Neuronal stem cell (in vitro differentiated cells): ENCODE measurements at places on chromosomes 6 and 20.

GRCh38 chr20:39839399-39840119 is 849.5 kb downstream of the MAFB start:
- no peak for DNase-seq

DNA sequence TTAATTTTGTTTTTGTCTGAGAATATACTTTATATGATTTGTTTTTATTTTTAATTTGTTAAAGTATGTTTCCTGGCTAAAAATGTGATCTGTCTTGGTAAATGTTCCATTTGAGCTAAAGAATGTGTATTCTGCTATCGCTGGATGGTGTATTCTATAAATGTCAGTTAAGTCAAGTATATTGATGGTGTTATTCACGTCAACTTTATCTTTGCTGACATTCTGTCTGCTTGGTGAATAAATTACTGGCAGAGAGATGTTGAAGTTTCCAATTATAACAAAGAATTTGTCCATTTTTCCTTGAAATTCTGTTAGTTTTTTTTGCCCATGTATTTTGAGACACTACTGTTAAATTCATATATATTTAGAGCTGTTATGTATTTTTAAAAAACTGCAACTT is 1131.8 kb upstream of the GJE1 start:
- no peak for DNase-seq

DNA sequence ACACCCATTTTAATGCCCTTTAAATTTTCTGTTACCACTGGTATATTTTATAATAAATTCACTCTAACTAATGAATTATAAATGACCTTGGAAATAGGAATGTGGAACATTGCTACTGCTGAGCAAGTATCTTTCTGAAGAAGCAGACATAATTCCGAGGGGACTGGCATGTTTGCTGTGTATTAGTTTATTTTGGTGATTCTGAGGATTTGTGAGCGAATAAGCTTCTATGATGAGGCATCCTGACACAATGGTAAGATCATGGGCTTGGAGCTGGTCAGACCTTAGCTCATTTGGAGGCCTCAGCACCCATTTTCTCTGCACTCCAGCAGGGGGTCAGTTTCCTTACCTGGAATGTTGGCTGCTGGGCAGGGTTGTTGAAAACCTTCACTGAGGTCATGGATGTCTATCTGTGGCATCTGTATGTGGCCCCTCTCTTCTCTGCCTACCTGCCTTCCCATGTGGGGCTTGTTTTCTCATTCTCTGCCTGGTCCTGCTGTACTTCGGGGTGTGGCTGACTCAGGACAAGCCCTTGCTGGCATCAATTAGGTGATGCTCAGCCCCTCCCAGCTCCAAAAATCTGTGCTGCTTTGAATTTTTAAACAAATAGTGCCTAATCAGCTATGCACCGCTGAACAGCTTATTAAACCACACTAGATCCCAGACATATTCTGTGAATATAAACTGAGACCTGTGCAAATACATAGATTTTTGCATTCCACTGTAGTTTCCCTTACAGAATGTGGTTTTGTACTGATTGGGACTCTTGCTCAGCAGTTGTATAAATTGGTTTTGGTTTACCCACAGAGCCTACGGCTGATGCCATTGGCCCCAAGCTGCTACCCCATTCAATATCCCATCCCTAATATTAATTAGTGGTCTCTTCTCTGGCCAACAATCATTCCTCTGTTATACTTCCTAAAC is 10.7 kb downstream of the ARID1B start:
- no peak for DNase-seq

- no peak for DNase-seq
Observed at GRCh38 chr6:153538491-153538890, 407.4 kb upstream of the RGS17 start.

- no peak for DNase-seq
Observed at GRCh38 chr6:37867756-37868446, 48.4 kb downstream of the ZFAND3 start.

- no peak for DNase-seq
Observed at GRCh38 chr6:148520109-148520841, 177.6 kb downstream of the SASH1 start.

DNA sequence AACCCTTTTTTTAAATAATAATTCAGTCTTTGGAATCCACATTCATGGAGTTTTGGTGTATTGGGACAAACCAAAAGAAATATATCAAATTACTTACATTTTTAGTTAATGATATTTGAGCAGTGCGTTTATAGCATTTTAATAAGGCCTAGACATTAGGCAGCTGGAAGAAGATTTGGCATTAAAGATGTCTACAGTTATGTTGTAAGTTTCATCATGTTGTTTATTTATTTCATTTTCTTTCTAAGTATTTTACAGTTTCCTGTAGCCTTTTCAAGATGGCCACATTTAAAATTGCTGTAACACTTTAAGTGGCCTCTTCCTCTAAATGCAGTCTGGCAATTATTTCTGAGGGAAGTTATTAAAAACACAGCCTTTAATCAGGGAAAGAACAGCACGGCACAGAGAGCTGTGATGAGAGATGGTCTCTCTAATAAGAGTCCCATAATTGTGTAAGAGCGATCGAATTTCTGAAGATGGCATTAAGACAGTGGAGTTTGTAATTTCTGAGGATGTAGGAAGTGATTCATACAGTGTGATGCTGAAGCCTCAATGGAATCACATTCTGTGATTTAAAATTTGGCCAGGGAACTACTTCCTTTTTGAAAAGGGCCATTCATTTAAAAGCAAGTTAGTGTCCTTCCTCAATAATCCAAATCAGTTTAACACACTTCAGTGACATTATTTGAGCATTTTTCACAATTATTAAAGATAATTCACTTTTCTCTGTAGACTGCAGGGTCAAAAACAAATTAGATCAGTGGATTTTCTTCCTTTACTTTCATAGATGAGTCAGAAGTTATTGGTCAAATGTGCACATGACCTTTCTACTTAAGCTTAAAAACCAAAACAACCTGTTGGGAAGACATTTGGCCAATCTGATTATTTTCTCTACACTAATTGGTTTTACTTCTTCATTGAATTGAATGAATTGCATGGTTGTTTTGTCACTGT is 52.4 kb upstream of the EDN3 start:
- DNase-seq: no peak

DNA sequence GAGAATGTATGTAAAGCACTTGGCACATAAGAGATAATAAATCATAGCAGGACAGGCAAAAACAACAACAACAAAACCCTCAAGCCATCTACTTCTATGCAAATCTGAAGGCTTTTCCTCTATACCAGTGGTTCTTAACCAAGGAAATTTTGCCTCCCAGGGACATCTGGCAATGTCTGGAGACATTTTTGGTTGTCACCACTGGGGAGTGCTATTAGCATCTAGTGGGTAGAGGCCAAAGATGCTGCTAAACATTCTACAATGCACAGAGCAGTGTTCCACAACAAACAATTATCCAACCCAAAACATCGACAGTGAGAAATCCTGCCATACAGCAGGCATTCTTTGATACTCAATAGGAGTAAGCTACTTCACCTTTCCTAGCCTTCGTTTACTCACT is 28.2 kb downstream of the NDRG3 start:
- DNase-seq: no peak

DNA sequence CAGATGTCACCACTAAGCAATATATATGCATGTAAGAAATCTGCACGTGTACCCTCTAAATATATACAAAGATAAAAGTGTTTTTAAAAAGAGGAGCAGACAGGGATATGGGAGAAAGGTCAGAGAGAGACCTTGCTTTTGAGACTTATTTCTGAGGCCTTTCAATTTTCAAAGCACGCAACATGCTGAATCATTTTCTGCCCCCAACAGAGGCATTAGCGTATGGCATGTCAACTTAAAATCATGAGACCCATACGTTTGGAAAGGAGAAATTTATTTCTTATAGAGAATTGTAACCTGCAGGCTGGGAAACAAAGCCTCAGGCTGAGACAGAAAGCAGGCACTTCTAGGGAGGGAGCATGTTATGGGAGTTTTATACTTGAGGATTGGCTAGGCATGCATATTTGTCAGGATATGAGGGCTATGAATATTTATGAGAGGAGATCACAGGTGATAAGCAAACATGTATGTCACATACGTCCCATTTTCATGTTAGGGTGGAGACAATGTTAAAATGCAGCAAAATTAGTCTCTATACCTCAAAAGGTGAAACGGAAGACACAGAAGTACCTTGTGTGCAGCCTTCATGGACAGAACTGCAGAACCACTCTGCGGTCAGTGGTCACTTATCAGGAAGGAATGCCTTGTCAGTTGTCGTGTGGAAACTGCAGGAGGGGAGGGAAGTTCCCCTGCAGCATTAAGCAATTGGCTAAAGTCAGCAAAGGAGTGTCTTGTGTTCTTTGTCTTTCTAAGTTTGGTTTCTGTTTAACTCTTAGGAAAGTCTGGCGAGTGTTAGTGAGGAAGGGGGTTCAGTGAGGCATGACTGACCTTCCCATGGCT is 6.3 kb upstream of the GABRR2 start:
- no peak for DNase-seq

DNA sequence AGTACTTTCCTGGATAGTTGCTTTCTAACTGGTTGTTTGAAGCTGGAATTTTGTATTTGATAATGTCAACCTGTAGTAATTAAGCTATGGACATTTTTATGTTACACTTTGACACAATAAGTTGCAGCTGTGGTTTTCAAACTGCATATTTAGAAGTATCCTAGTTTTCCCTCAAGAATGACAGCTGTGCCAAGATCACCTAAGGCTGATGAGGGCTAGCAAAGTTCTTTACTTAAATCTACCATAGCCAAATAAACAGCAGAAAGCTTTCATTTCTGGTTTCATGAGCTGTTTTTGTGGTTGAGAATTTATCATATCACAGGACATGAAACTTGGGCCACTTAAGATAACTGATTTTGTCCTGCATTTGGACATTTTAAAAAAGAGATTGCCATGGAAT is 30.6 kb downstream of the FAM229B start:
- no peak for DNase-seq

DNA sequence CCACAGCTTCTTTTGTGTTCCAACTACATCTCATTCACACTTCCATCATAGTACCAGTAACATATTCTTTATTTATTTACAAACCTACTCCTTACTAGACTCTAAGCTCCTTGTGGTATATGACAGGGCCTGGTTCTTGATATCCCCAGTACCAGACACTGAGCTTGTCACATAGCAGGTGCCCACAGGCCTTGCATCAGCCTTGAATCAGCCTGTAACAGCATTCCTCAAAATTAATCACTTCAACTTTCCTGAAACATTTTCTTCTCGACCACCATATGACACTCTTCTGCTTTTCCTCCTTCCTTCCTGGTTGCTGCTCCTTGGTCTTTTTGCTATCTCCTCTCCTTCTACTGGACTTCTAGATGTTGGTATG is 24.7 kb upstream of the SRPK1 start:
- DNase-seq: no peak

GRCh38 chr6:86217906-86218305 is 575.2 kb upstream of the SYNCRIP start:
- no peak for DNase-seq

GRCh38 chr6:162234631-162235030 is 492.9 kb downstream of the PRKN start:
- DNase-seq: no peak

- DNase-seq: no peak
Observed at GRCh38 chr6:31878726-31879125, at the start of gene SLC44A4. TSS of gene SLC44A4 (minus strand) at chr6:31878997. CDS start at chr6:31878980, 17 bp downstream.

GRCh38 chr20:51469046-51469445 is 73.5 kb downstream of the NFATC2 start:
- DNase-seq: no peak

DNA sequence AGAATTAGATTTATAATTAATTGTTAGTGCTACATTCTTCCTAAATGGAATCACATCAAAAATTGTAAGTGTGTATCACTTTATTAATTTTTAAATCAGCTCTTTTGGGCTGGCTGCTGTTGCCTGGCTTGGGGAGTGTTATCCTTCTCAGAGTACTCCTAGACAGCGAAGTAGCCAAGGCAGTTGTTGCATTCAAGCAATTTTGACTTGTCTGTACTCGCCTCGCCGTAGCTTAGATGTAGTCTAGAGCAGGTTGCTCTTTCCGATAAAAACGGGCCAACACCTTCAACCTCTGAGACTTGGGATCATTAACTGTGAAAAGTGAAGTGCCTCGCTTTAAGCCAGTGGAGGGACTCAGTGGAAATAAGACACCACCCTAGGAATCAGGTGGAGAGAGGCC is 151.3 kb downstream of the FARS2 start:
- no peak for DNase-seq

DNA sequence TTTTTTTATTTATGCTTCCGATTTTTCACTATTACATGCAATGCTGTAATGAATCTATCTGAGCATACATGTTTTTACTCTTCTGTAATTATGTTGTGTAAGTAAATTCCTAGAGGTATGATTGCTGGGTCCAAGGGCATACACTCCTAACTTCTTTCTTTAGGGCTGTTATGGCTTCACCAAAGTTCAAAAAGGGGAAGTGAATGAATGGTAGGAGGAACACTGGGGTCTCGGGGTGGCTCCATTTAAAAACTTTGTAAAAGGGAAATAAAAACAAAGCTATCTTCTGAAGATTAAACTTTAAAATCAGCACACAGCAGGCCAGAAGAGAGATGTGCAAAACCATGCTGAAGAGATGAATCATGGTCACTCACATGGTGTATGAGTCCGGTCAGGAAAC is 289.1 kb upstream of the SUPT3H start:
- no peak for DNase-seq

DNA sequence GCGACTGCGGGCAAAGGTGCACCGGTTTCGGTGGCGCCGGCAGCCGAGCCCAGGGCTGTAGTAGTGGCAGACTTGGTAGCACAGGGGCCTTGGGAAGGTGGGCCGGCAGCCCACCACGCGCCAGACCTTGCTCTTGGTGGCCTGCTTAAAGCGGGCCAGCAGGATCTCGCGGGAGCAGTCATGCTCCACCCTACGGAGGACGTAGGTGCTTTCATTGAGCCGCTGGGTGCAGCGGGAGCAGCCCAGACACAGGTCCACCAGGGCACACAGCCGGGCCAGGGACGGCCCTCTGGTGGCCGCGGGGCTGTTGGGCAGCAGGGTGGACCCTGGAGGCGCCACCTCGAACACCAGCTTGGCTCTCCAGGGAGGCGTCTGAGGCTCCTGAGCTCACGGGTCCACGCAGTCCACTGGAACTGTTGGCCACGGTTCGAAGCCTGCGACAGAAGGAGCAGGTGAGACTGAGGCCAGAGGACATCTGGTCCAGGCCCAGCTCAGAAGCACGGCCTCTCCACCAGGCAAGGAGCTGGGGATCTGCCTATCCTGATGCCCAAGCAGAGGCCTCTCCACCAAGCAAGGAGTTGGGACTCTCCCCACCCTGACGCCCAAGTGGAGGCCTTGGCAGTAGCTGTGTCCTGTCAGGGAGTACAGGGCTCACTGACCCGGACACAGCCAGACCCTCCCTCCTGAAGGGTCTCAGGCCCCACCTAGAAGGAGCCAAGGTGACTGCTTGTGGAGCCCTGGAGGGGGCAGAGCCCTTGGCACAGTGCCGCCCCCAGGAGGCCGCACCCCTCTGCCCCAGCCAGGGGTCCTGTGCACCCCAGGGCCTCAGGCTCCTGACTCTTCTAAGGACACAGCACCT is 1.0 kb downstream of the HELZ2 start:
- DNase-seq: no peak

- DNase-seq: no peak
Observed at GRCh38 chr6:106185615-106186014, 99.5 kb downstream of the PRDM1 start.

- DNase-seq: no peak
Observed at GRCh38 chr20:1509237-1509636, 18.0 kb upstream of the SIRPB2 start.
